ENCODE measurements at places on chromosomes 4 and X.

GRCh38 chr4:2177443-2178093, 64.4 kb downstream of the HAUS3 start:
- no peak for DNase-seq

GRCh38 chr4:112881842-112882241, 167.6 kb upstream of the ANK2 start:
- DNase-seq: no peak

DNA sequence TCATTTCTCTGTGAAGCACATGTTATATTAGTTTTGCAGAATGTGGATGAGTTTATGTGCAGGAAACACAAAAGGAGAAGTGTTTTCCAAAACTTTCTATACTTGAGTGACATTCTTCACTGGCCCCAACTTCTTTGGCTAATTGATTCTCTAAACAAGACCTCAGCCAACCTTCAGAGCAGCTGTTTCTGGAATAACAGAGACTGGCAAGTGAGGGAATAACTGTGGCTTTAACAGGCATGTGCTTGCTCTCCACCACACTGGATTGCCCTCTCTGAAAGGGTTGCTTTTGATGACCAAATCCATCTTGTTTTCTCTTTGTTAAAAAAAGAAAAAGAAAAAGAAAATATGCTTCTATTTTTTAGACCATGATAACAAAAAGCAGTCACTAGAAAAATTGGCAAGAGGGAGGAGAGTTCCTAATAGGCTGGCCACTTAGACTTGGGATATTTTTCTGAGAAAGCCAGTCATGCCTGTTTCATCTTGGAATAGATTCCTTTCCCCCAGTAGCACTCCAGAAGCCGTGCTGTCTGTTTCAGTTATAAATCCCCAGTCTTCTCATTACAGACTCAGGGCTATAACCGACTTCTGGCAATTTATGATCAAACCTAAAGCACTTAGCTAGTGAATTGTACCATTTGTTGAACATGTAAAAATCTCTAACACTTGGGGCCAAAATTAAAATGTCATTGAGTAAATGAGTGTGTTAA, 295.0 kb upstream of the NR3C2 start:
- no peak for DNase-seq

GRCh38 chrX:49970674-49971073, 48.3 kb downstream of the CLCN5 start:
- no peak for DNase-seq

DNA sequence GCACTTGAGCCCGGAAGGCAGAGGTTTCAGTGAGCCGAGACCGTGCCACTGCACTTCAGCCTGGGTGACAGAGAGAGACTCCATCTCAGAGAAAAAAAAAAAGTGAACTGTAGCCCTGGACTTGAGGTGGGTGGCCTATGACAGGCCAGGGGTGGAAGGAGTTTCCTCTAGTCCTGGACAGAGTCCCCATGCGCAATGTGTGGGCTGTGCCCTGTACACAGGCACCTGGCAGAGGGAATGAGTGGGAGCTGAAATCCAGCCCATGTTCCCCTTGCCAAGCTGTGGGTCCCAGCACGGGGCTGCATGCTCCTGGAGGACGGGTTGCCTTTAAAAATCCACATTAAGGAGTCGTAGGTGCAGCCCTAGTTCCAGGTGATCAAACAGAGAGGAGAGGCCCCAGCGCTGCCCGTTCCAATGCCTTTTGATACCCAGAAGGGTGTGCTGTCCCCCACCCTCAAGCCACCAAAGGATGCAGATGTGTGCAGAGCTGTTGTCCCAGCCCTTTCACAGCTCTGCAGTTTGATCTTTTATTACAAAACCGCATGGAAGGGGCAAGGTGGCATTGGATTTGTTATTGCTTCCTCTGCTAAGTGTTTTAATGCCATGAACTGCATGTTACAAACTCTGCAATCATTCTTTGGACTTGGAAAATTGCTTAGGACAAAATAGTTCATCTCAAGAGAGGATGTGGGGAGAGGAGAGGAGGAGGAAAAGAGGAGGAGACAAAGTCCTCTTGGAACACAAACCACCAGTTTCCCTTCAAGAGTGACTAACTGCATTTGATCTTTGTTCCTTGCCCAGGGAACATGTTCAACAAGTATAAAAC, 38.0 kb upstream of the PDK3 start:
- DNase-seq: no peak

DNA sequence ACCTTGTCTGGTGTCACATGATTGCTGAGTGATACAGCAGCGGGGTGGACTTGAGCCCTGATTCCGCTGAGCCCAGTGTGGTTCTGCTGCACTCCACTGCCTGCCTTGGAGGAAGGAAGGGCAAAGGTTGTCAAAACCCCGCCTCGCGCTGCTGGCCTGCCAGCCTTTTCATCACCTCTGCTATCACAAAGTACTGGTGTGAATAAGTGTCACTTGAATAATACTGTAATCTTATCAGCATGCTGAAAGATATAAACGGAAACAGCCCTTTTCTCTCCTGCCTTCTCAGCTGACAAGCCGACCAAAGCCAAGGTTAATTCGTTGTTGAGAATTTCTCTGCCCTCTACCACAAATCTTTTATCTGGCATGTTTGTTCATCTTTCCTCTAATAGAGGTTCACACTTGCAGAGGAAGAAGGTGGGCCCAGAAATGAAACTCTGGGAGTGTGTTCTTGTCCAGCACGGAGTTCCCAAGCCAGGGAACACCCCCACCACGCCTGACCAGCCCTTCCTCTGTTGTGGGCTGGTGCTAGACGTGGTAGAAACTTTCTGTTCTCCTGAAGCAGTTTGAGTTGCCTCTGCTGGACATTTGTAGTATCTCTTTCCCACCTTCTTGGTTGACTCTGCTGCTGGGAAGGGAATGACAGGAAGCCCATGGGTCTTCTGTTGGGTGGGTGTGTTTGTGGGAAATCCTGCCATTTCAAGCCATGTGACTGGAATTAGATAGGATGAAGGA, 21.5 kb downstream of the FHDC1 start:
- DNase-seq: no peak

DNA sequence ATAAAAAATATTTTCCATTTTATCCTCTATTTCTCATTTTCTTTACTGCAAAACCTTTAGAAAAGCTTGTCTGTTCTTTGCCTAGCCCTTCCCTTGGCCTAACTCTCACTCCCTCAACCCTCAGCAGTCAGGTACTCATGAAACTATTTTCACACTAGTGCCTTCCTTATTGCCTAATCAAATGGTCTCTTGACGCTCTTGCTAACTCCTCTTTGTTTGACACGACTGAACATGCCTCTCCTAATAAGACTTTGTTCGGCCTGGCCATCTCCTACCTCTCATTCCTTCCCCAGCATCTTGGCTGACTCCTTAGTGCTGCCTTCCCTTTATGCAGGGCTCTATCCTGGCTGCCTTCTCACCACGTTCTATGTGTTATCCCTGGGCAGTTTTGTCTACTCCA, 11.1 kb upstream of the LRAT start:
- DNase-seq: no peak

- DNase-seq: no peak
Observed at GRCh38 chr4:180665994-180666824, 1577.0 kb upstream of the TENM3 start.

DNA sequence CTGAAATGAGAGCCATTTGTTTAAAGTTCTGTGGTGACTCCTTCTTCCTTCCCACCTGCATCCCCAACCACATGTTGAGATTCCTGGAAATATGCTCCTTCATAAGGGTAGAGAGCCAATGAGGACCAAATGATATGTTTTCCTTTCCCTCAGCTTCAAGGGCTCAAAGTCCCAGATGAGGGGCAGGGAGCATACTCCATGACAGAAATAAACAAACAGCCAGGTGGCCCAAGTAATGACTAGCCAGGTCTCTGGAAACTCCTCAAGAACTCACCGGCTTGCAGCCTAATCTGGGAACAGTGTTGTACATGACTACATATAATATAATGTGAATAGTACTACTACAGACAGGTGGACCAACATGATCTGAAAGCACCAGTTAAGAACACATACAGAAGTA, 392.3 kb downstream of the PACRGL start:
- no peak for DNase-seq

DNA sequence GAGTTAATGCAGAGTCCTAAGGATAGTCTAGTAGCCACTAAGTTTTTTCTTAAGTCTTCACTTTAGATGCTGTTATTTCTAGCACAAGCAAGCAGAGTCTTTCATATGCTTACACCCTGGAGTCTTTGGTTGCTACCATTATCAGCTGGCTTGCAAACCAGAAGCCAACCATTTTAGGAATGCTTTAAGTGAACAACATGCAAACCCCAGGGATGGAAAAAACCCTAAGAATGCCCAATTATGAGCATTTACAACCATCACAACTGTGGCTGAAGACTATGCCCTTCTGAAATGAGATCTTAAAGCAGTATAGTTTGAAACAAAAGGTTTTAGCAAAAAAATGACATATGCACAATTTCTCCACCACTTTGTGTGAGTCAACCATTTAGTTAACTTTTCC, 6.6 kb downstream of the MID1IP1 start:
- DNase-seq: no peak

DNA sequence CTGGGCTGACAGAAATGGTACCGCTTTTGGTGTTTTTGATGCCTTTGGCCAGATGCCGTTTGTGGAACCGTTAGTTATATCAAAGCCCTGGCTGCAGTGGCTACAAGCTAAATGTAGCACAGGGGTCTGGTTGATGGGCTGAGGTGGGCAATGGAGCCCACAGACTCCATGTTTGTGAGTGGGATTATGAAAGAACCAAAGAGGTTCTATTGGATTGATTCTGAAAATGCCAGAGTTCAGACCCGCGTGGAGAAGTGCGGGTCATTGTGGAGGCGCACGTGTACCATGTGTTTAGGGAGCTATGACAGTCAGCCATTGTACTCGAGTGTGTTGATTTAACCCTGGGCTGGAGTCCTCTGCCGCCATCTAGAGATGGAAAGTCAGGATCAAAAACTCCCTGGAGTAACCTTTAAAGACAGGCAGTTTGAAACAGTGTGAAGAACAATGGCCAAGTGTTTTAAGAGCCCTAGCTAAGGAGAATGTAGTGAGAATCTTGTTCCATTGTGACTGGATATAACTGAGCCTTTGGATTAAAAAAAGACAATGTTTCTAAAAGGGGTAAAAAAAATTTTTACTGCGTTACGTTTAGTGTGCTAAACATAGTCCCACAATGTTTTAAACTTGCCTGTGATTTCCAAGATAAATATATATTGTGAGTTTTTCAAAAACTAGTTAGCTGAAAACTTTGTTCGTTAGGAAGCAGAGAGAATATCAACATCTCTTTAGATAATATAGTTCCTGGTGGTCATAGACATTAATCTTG, 12.7 kb downstream of the ART3 start:
- DNase-seq: no peak

DNA sequence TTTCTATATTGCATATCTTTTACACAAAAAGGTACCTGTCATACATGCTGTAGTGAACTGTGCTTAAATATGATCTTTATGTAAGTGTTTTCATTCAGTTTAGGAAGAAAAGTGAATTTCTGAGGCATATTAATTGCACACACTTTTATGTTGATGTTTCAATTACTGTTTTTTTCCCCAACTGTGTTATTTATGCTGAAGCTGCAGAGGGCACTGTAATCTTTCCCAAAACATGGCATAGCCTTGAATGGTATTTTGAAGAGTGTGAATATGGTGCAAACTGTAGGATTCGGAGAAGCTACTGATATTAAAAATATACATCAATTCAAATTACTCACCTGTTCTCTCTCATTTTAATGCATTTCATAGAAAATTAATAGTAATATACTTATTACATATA, 6.0 kb upstream of the CENPE start:
- DNase-seq: no peak

DNA sequence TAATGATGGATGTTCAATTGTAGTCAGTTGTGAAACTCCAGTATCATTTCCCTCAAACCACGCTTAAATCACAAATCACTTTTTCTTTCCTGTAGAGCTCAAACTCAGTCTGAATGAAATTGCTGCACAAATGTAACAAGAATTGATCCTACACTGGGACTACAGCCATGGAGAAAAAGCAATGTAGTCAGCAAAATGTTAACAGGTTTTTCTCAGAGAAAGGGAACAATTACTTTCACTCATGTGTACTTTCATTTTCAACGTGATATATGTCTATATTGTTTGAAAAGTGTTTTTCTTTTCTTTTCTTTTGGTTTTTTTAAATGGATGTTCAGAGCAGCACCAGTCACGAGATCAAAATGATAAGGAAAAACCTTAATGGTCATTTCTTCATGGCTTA, 22.7 kb downstream of the SDAD1 start:
- DNase-seq: no peak

DNA sequence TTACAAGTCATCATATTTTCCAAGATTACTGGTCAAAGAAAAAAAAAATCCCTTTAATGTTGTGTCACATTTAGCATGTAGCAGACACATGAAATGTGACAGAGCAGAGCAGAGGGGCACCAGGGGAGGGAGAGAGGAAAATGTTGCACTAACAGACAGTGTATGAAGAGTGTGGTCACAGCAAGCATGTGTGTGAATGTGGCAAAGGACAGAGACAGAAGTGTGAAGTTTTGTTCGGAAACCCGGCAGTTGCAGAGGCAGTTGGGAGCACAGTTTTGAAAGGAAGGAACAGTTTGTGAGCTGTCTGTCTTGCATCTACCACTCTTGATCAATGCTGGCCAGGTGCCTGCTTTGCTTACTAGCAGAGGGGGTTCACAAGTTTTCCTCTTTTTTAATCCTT, 83.9 kb upstream of the MAP3K15 start:
- no peak for DNase-seq

DNA sequence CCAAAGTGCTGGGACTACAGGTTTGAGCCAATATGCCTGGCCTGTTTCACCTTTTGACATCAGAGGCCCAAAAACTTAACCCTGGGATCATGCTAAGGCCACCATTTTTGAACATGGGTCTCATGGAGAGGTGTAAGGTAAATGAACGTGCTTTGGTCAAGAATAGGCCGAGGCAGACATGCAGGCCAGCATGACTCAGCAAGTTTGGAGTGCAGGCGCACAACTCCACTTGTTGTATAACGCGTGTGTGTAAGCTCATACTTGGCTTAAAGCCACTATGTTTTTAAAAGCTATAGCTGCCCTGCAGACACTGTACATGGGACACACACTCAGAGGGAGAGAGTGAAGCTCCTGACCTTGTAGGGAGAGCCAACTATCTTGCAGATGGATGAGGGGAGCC, 43.8 kb upstream of the HPSE start:
- no peak for DNase-seq

DNA sequence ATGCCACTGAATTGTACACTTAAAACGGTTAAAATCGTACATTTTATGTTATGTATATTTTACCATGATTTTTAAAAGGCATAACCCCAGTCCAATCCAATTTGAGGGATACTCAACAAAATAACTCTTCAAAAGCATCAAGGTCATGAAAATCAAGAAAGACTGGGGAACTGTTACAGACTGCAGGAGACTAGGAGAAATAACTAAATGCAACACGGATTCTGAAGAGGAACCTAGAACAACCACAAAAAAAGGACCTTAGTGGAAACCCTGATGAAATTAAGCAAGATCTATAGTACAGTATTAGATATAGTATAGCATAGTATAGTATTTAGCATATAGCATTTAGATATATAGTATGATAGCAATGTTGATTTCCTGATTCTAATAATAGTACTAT, 26.8 kb downstream of the SH3KBP1 start:
- DNase-seq: no peak

GRCh38 chrX:47215291-47215900, 3.1 kb upstream of the CDK16 start:
- DNase-seq: no peak

GRCh38 chr4:6902318-6903042, 7.1 kb upstream of the TBC1D14 start:
- no peak for DNase-seq
